ENCODE measurements at places on chromosomes 3 and 15.

DNA sequence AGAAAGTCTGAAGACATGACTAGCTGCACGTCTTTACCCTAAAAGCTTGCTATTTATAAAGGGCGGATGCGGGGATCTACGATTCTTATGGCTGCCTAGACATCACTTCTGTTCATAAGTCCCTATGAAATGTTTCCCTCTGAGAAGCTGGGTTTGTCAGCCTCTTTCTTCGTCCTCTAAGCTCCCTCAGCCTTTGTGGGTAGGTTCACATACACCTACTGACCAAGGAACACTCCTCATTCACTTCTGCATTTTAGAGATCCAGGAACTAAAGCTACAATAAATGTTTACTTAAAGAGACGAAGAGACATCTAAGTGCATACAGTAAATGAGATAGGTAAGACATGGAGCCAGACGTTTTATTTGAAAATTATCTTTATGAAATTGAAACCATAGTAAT is 16.7 kb upstream of the RAMAC start:
- no peak for DNase-seq

GRCh38 chr15:51888593-51889195 is 59.2 kb downstream of the TMOD3 start:
- DNase-seq: peak; percentile 11

DNA sequence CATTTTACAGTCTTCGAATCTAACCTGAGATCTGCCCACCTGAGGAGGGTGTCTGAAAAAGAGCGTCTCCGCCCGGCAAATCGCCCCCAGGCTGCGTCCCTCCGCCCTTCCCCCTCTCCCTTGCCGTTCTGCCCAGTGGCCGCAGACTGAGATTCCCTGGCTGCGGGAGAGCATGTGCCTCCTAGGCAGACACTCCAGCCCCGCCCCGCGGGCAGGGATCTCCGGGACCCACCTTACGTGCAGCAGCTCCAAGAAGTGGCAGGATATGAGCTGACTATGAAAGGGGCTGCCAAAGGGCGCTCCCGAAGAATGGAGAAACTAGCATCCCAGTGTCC is 2.7 kb upstream of the WNT5A start:
- DNase-seq: no peak

- DNase-seq: no peak
These were observed 129.2 kb downstream of the NEK10 start for GRCh38 chr3:27239951-27240350.

DNA sequence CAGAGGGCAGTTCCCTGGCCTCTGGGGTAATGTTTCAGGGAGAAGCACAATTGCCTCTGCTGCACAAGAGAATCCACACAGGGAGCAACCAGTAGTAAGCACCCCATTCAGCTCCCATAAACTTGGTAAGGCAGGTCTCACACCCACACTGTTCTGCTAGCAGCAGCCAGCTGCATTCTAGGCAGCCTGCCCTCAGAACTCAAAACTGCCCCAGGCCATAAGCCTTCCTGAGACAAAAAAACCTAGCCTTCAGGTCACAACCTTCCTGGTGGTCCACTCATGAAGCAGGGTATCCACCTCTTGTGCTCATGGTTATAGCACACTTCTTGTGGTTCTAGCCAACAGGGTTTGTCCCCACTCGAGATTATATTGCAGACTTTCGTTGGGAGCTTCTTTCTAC is 33.7 kb upstream of the ABI3BP start:
- no peak for DNase-seq

DNA sequence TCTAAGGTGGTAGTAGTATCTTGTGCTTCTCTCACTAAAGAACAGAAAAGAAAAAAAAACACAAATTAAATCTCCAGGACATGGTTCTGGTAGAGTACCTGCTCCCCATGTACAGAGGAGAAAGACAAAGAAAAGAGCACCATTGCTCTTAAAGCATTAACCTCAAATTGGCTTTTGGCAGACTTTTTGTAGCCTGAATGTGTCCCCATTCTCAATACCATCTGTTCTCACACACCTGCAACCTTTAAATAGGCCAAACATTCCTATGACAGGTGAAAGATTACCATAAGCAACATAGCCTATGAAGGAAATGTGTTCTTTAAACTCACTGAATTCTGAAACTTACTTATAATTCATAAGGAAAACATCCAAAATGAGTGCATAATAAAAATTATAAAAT is 68.0 kb downstream of the TIPARP start:
- no peak for DNase-seq

GRCh38 chr15:68818769-68819494 is 1.8 kb downstream of the ANP32A start:
- DNase-seq: no peak

- no peak for DNase-seq
These were observed 463.0 kb downstream of the ERC2 start for GRCh38 chr3:56005196-56005805.

DNA sequence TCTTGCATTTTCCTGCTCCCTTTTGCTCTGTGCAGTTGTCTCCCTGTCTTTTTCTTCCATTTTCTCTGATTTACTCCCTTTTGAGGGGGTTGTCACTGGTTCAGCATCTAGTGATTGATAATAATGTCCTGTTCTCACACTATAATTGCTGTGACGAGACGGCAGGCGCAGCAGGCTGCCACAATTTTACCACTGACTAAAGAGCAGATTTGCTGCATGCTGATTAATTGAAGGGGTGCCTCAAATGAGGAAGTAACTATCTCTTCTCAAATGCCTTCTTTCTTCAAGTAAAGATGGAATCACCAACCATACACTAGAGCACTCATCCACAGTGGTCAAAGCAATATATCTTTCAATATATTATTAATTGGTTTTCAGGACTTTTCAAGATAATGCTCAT is 219.3 kb downstream of the CBLB start:
- DNase-seq: no peak

GRCh38 chr15:47411733-47412132 is 305.6 kb upstream of the SEMA6D start:
- no peak for DNase-seq

DNA sequence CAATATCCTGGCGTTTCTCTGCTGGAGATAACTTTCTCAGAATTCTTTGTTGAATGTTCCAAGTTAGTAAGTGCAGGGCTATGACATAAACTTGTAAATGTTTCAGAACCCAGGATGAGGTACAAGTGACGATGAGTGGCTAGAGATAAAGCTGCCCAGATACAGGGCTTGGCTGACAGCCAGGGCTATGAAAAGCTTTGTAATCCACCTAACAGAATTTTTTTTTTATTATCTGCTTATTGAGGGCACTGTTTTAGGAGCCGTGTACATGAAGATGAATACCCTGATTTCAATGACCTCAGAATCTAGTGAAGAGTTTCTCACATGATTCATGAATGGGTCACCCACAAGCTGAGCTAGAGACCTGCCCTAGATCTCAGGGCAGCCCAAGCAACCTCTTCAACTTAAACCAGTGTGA is 431.4 kb downstream of the DIPK2A start:
- no peak for DNase-seq

- no peak for DNase-seq
These were observed 218.9 kb downstream of the SV2B start for GRCh38 chr15:91318931-91319330.

DNA sequence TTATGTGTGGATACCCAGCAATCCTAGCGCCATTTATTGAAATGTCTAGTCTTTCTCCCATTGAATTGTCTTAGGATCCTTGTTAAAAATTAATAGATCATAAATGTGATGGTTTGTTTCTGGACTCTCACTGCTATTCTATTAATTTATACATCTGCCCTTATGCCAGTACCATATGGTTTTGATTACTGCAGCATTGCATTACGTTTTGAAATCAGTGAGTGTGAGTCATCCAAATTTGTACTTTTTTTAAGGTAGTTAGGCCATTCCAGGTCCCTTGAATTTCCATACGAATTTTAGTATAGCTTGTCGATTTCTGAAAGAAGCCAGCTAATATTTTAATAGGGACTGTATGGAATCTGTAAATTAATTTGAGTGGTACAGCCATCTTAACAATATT is 648.6 kb upstream of the ZNF385D start:
- DNase-seq: no peak

DNA sequence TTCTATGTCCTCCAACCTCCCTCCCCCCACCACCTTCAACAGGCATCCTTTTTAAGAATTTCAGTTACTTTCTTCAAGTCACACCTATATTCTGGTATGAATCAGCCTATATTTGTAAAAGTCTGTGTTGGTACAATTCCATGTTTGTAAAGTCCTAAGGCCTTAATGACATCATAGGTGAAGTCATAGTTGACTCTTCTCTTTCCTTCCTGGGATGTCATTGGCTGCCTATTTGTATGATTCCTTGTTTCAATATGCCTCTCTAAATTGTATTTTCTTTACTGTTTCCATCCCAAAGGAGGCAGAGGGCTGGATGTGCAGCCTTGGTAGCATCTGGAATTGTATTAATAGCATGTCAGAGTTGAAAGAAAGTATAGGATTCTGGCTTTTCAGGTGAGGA is 56.5 kb downstream of the ADAMTSL3 start:
- DNase-seq: no peak

GRCh38 chr3:10319251-10319650 is 1.7 kb downstream of the SEC13 start:
- DNase-seq: no peak

All from thymus (tissue), 14 donors.